COR-L47 (cell line): ENCODE measurements at places on chromosomes 7 and 10.

DNA sequence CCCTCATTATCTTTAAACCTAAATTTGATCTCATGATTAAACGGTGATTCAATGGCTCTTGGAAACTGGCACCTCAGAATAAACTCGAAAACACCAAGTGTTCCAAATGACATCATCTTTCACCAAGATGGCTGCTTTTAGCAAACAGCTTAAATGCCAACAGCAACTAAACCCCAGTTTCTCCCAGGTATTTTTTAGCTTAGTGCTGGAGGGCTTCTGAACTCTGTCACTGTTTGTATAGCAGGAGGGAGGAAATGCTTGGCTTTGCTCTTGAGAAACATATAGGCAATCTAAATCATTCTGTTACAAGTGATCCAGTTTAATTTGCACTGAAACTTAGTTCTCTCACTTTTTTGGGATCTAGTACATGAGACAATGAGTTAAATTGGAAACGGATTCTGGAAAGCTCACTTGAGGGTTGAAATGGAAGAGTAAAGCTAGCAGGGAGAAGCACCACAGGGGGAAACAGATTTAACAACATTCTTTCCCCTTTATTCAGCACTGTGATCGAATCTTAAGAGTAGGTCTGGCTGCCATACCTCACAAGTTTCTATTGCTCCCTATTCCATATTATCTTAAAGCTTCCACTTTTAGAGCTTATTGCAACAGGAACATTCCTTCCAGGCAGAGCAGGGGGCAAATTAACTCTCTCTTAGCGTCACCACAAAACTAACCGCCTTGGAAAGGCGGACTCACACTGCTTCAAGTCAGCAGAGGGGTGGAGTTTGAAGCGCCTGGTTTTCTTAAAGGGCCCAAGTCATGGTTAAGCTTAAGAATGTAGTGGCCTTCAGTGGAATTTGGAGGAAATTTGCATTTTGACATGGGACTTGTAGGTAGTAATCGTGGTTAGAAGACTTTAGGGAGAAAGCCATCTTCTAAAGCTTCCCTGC, 1.8 kb upstream of the CCDC6 start:
- no peak for DNase-seq

GRCh38 chr7:148486937-148487336, 103.6 kb upstream of the C7orf33 start:
- DNase-seq = no peak

GRCh38 chr7:49805371-49806007, 32.1 kb downstream of the VWC2 start:
- DNase-seq = no peak

DNA sequence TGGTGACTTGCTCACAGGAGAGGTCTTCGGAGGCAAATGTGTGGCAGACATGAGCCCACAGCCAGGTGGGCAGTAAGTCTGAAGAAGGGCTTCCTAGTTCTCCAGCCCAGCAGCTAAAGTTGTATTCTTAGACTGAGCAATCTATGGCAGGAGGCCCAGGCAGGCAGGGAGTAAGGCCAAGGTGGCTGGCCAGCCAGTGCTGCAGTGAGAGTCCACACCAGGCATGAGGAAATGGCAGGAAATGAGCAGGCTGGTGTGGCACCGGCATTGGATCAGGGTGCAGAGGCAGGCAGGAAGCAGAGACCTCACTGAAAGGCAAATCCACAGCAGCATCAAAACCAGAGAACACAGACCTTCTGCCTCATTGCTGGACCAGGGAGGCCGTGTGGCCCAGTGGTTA, 84.6 kb upstream of the PDE1C start:
- no peak for DNase-seq

DNA sequence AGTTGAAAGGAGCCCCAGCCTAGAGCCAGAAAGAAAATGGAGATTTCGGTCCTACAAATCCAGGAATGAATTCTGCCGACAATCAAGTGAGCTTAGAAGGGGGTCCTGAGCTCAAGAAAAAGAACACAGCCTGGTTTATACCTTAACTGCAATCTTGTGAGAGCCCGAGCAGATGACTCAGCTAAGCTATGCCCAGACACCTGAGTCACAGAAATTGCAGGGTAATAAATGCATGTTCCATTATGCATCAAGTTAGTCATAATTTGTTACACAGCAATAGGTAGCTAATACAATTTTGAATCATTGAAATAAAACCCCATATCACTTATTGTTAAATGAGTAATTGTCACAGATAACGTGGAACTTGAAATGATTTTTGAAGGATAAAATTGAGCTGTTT, 111.8 kb upstream of the FOXP2 start:
- no peak for DNase-seq

DNA sequence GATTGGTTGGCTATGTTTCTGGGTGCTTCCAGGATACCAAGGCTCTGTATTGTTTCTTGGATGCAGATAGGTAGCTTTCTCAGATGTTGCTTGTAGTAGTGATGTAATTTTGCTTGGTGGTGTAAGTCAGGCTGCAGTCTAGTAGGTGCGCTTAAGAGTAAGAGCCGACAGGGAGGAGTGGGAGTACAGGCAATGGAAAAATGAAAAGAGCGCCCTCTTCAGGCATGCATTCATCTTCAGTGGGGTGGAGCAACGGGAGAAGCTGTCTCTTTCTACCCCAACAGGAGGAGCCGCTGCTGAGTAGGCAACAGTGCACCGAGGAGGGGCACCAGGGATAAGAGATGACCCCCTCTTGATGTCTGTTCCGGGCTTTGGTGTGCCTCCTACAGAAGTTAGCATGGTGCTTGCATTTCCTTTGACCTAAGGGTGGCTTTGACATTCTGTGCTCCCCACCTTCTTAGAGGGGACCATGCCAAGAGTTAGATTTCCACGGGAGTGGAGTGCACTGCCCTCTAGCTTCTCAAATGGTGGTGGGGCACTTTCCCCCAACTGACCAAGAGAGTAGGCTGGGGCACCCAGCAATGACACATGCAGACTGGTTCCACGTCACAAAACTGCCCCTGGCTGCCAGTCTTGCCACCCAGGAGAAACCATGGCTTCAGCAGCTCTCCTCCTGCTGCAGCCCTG, 56.1 kb downstream of the ZNF783 start:
- no peak for DNase-seq

GRCh38 chr10:127755753-127756152, 18.8 kb downstream of the FOXI2 start:
- DNase-seq = no peak

DNA sequence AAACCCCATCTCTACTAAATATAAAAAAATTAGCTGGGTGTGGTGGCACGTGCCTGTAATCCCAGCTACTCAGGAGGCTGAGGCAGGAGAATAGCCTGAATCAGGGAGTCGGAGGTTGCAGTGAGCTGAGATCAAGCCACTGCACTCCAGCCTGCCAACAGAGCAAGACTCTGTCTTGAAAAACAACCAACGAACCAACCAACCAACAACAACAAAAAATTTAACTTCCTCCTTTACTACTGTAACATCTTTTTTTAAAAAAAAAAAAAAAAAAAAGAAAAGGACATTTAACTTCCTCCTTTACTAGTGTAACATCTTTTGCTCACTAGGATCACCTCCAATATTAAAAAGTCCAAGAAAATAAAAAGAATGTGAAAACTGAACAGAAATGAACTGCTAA, 92.3 kb upstream of the TMEM168 start:
- no peak for DNase-seq

GRCh38 chr10:84140036-84140379, 699 bp downstream of the GHITM start:
- no peak for DNase-seq
